ENCODE measurements at places on chromosomes 2 and 18. TPM values are rescaled to one million over a fixed set of nuclear protein-coding genes. Genes with fewer than 3 reads are reported as not detected.
A peak's percentile ranks its signal among the peaks of the same experiment; 100 is the strongest.

DNA sequence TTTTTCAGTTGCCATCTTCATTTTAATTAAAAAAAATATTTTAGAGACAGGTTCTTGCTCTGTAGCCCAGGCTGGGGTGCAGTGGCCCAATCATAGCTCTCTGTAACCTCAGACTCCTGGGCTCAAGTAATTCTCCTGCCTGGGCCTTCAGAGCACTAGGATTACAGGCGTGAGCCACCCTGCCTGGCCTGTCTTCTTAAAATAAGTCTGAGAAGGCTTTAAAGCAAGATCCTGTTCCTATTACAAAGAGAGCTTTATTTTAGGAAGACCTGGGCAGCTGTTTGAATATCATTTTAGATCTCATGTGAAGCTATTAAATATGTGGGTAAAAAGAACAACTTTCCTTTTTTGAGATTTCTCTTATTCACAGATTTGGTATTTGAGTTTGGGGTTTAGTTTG lies 1.5 kb downstream of the FAM228A start:
- no peaks in the 10 kb centered on the region for H3K27me3 ChIP-seq
- H3K27ac ChIP-seq: no peak overlapping the region
- H3K4me1 ChIP-seq: no peaks in the 10 kb centered on the region
- H3K4me3 ChIP-seq: no peak overlapping the region
- peaks cover 2% of the 10 kb centered on the region for H3K36me3 ChIP-seq

DNA sequence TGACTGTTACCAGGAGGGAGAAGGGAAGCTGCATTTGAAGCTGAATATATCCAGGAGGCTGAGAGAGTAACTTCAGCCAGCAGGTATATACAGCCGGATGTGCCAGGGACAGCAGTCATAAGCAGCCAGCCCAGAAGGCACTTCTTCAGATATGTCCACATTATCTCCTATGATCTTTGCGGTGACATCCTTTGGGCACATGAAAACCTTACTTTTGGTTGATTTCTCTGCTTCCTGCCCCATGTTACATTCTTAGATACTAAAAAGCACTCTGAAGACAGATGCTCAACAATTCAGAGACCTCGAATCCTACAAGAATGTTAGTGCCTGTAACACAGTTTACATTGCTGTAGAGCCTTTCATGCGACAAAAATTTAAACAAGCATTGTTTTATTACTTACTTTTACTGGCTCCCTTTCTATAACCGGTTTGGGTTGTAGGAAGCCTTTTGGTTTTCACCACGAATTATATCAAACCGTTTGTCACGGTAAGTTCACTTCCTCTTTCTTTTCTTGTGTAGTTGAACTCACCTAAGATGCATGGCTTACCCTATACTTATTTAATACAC lies 50.3 kb upstream of the TLK1 start:
- peaks cover 17% of the 10 kb centered on the region for H3K4me1 ChIP-seq
- DNase-seq: peak; percentile 12
- H3K36me3 ChIP-seq: peaks cover 2% of the 10 kb centered on the region
- H3K27ac ChIP-seq: peak overlapping the region; percentile 53
- peak overlapping the region; percentile 68 for H3K4me3 ChIP-seq

- H3K4me1 ChIP-seq: no peaks in the 10 kb centered on the region
- DNase-seq: no peak
- H3K27me3 ChIP-seq: peaks cover 6% of the 10 kb centered on the region
- H3K27ac ChIP-seq: no peak overlapping the region
- no peak overlapping the region for H3K4me3 ChIP-seq
- no peaks in the 10 kb centered on the region for H3K36me3 ChIP-seq
Measured at GRCh38 chr2:232432598-232433184, 23.3 kb upstream of the ALPI start.

The ECEL1 gene
- not detected for total RNA-seq

- DNase-seq: no peak
- peaks cover 5% of the 10 kb centered on the region for H3K36me3 ChIP-seq
- no peak overlapping the region for H3K4me3 ChIP-seq
- no peaks in the 10 kb centered on the region for H3K4me1 ChIP-seq
- H3K27ac ChIP-seq: no peak overlapping the region
Measured at GRCh38 chr2:208224802-208225201, 30.1 kb downstream of the IDH1 start.

- no peak for DNase-seq
- H3K4me3 ChIP-seq: no peak overlapping the region
- H3K4me1 ChIP-seq: no peaks in the 10 kb centered on the region
- no peaks in the 10 kb centered on the region for H3K36me3 ChIP-seq
- H3K27ac ChIP-seq: no peak overlapping the region
Measured at GRCh38 chr2:39914949-39915348, 135.9 kb upstream of the THUMPD2 start.

The RMND5A gene
- total RNA-seq: 42.3 TPM

- no peak overlapping the region for H3K4me3 ChIP-seq
- no peak for DNase-seq
Measured at GRCh38 chr2:202090530-202090929, 17.5 kb downstream of the KIAA2012 start.

- no peak overlapping the region for H3K4me3 ChIP-seq
- no peaks in the 10 kb centered on the region for H3K36me3 ChIP-seq
- no peak overlapping the region for H3K27ac ChIP-seq
- no peaks in the 10 kb centered on the region for H3K4me1 ChIP-seq
- no peak for DNase-seq
Measured at GRCh38 chr2:105554235-105554634, 155.4 kb upstream of the FHL2 start.

GRCh38 chr2:187302116-187302515 lies 145.9 kb downstream of the CALCRL start:
- no peaks in the 10 kb centered on the region for H3K36me3 ChIP-seq
- H3K27ac ChIP-seq: no peak overlapping the region
- no peaks in the 10 kb centered on the region for H3K27me3 ChIP-seq
- H3K4me3 ChIP-seq: no peak overlapping the region
- DNase-seq: no peak

GRCh38 chr2:112187805-112188596 lies 49.8 kb downstream of the FBLN7 start:
- peaks cover 63% of the 10 kb centered on the region for H3K4me1 ChIP-seq
- no peaks in the 10 kb centered on the region for H3K27me3 ChIP-seq
- peak; percentile 42 for DNase-seq
- H3K36me3 ChIP-seq: peaks cover 2% of the 10 kb centered on the region

- H3K4me3 ChIP-seq: no peak overlapping the region
- H3K4me1 ChIP-seq: no peaks in the 10 kb centered on the region
- no peak for DNase-seq
- no peaks in the 10 kb centered on the region for H3K36me3 ChIP-seq
- H3K27ac ChIP-seq: no peak overlapping the region
- no peaks in the 10 kb centered on the region for H3K27me3 ChIP-seq
Measured at GRCh38 chr18:60188958-60189357, 183.6 kb downstream of the MC4R start.

GRCh38 chr2:96831679-96832078 lies 12.1 kb downstream of the ANKRD23 start:
- H3K27ac ChIP-seq: no peak overlapping the region
- H3K4me3 ChIP-seq: no peak overlapping the region
- H3K36me3 ChIP-seq: peaks cover 7% of the 10 kb centered on the region
- H3K4me1 ChIP-seq: peaks cover 7% of the 10 kb centered on the region
- no peak for DNase-seq

The SLC9A2 gene
- not detected for total RNA-seq

DNA sequence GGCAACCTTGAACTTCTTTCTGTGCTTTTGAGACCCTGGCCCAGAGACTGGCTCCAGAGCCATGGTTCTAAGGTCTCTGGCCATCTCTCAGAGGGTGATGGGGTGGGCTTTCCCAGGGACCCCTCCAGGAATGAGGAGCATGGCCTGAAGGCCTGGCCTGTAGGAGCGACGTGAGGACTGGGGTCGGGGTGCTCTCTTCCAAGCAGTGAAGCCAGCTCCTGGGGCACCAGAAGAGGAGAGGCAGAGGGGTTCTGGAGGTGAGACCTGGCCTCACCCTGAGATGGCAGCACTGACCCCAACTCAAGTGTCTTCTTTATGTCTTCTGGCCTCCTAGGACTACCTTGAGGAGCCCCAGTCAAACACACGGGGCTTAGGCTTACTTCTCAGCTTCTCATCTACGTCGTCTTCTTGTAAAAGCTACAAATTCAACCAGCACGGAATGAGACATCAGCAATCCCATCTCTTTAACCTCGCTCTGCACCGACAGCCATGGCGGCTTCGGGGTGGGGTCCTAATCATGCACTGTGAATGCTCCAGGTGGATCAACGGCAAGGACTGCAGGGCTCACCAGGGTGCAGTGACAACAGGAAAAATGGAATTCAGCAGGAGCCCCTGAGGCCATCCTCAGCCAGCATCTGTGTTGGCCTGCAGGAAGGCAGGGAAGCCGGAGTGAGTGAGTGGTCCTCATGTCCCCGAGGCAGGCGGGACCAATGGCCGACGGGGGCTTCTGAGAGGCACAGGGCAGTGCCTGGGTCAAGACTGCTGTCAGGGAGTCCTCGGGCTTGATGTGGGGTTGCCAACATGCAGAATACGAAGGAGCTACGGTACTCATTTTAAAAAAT lies 214.1 kb downstream of the HDAC4 start:
- DNase-seq: no peak
- H3K4me3 ChIP-seq: no peak overlapping the region
- peaks cover 5% of the 10 kb centered on the region for H3K4me1 ChIP-seq
- peaks cover 5% of the 10 kb centered on the region for H3K36me3 ChIP-seq
- H3K27me3 ChIP-seq: no peaks in the 10 kb centered on the region
- H3K27ac ChIP-seq: peak overlapping the region; percentile 9

GRCh38 chr2:171670655-171671054 lies 16.6 kb upstream of the DYNC1I2 start:
- peaks cover 35% of the 10 kb centered on the region for H3K27me3 ChIP-seq
- peaks cover 2% of the 10 kb centered on the region for H3K4me1 ChIP-seq
- H3K27ac ChIP-seq: no peak overlapping the region
- no peak for DNase-seq
- no peaks in the 10 kb centered on the region for H3K36me3 ChIP-seq
- H3K4me3 ChIP-seq: no peak overlapping the region

- no peak for DNase-seq
- H3K27ac ChIP-seq: no peak overlapping the region
- no peaks in the 10 kb centered on the region for H3K36me3 ChIP-seq
- H3K4me3 ChIP-seq: no peak overlapping the region
- peaks cover 7% of the 10 kb centered on the region for H3K4me1 ChIP-seq
Measured at GRCh38 chr2:234991290-234991689, 39.5 kb downstream of the SH3BP4 start.

- H3K27ac ChIP-seq: no peak overlapping the region
- H3K36me3 ChIP-seq: peaks cover 5% of the 10 kb centered on the region
- H3K4me1 ChIP-seq: peaks cover 24% of the 10 kb centered on the region
- H3K27me3 ChIP-seq: no peaks in the 10 kb centered on the region
- no peak overlapping the region for H3K4me3 ChIP-seq
- DNase-seq: no peak
Measured at GRCh38 chr18:75072672-75073371, 136.1 kb downstream of the PTGR3 start.

- peaks cover 30% of the 10 kb centered on the region for H3K4me1 ChIP-seq
- H3K27ac ChIP-seq: peak overlapping the region; percentile 95
- DNase-seq: no peak
Measured at GRCh38 chr2:160433466-160434140, 60.0 kb downstream of the RBMS1 start.

- DNase-seq: peak; percentile 28
- H3K27ac ChIP-seq: peak overlapping the region; percentile 90
- peak overlapping the region; percentile 75 for H3K4me3 ChIP-seq
- H3K36me3 ChIP-seq: no peaks in the 10 kb centered on the region
- H3K27me3 ChIP-seq: no peaks in the 10 kb centered on the region
Measured at GRCh38 chr2:12501469-12502158, 215.1 kb upstream of the TRIB2 start.

DNA sequence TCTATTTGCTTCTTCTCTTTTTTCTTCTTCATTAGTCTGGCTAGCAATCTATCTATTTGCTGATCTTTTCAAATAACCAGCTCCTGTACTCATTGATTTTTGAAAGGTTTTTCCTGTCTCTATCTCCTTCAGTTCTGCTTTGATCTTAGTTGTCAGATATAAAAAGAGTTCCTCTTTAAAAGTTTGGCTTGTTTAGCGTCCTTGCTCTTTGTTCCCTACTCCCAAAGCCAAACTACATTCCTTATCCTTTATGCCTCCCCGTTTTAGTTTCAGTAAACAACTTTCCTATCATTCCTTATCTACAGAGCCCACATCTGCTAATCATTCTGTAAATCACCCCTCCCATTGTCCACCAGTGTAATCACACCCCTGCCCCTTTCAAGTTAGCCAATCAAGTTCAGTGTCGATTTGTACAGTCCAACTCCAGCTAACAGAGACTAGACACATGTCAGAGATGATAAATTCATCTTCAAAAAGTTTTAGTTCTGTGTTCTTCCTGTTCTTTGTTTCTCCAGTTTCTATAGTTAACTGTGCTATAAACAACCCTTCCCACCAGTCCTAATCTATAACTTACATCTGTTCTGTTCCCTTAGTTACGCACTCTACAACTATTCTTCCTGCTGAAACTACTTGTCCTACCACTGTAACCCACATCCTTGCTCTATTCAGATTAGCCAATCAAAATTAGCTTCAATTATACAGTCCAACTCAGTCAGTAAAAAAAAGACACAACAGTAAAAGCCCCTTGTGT lies 44.4 kb downstream of the TFPI start:
- no peaks in the 10 kb centered on the region for H3K4me1 ChIP-seq
- H3K4me3 ChIP-seq: no peak overlapping the region
- H3K27ac ChIP-seq: no peak overlapping the region
- H3K36me3 ChIP-seq: no peaks in the 10 kb centered on the region

- no peak overlapping the region for H3K4me3 ChIP-seq
- peaks cover 5% of the 10 kb centered on the region for H3K27me3 ChIP-seq
- H3K27ac ChIP-seq: no peak overlapping the region
- H3K4me1 ChIP-seq: no peaks in the 10 kb centered on the region
- no peaks in the 10 kb centered on the region for H3K36me3 ChIP-seq
Measured at GRCh38 chr2:118689874-118690273, 157.6 kb downstream of the EN1 start.

The MYCN gene
- not detected for total RNA-seq

The CLEC4F gene
- total RNA-seq: 0.15 TPM

The MERTK gene
- total RNA-seq: 0.13 TPM

DNA sequence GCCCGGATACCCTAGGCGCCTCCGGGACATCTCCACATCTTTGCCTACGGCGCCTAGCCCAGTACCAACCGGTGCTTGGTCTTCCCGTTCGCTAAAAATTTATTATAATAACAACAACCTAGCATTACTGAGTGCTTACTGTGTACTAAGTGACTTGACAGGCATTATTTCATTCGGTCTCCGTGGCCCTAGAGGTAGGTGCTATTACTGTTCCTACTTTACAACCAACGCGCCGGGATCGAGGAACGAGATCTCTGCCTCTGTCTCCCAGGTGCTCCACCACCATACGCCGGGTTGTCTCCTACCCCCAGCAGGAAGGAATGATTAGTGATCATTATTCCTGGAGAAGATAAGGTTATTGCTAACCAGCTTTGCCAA lies 657 bp upstream of the BIN1 start:
- H3K36me3 ChIP-seq: no peaks in the 10 kb centered on the region
- H3K4me1 ChIP-seq: peaks cover 7% of the 10 kb centered on the region
- H3K27ac ChIP-seq: peak overlapping the region; percentile 66

GRCh38 chr2:17036361-17036760 lies 370.7 kb upstream of the CYRIA start:
- no peak for DNase-seq
- H3K4me1 ChIP-seq: no peaks in the 10 kb centered on the region
- H3K27me3 ChIP-seq: no peaks in the 10 kb centered on the region
- H3K4me3 ChIP-seq: no peak overlapping the region
- no peaks in the 10 kb centered on the region for H3K36me3 ChIP-seq

The SERPINB12 gene
- not detected for total RNA-seq

- peaks cover 44% of the 10 kb centered on the region for H3K27me3 ChIP-seq
- no peak for DNase-seq
- no peak overlapping the region for H3K27ac ChIP-seq
- no peak overlapping the region for H3K4me3 ChIP-seq
- H3K36me3 ChIP-seq: no peaks in the 10 kb centered on the region
Measured at GRCh38 chr2:207258263-207258991, 92.7 kb upstream of the KLF7 start.

The TEX51 gene
- total RNA-seq: not detected

Measured in T-helper 17 cell (primary cell).